ENCODE measurements at places on chromosomes 16 and 17. TPM values are rescaled to one million over a fixed set of nuclear protein-coding genes. Genes with fewer than 3 reads are reported as not detected.

RNF112 gene
- total RNA-seq, result 0.54 TPM

KRTAP9-4 gene
- not detected for total RNA-seq

KRT222 gene
- 0.60 TPM for total RNA-seq

CHST4 gene
- not detected for total RNA-seq

ZSCAN32 gene
- 12.2 TPM for total RNA-seq

LGALS9B gene
- not detected for total RNA-seq

RDM1 gene
- total RNA-seq, result 0.22 TPM

DCAF7 gene
- total RNA-seq, result 29.9 TPM

CCDC40 gene
- total RNA-seq, result 2.3 TPM

THRA gene
- 18.6 TPM for total RNA-seq

KIF1C gene
- 89.6 TPM for total RNA-seq

ADGRG3 gene
- total RNA-seq, result 8.8 TPM

FAM20A gene
- total RNA-seq, result not detected

ATPAF2 gene
- 17.2 TPM for total RNA-seq

NAT9 gene
- 23.4 TPM for total RNA-seq

TOM1L2 gene
- total RNA-seq, result 13.3 TPM

Data from dermis lymphatic vessel endothelial cell (primary cell).